Activated CD8-positive, alpha-beta T cell treated with anti-CD3 and anti-CD28 coated beads for 36 hours (primary cell): ENCODE measurements at places on chromosomes 7 and 10. TPM values are rescaled to one million over a fixed set of nuclear protein-coding genes. Genes with fewer than 3 reads are reported as not detected.
A peak's percentile ranks its signal among the peaks of the same experiment; 100 is the strongest.

- no peak for DNase-seq
Observed at GRCh38 chr10:71998840-71999194, 34.6 kb downstream of the CHST3 start.

DNA sequence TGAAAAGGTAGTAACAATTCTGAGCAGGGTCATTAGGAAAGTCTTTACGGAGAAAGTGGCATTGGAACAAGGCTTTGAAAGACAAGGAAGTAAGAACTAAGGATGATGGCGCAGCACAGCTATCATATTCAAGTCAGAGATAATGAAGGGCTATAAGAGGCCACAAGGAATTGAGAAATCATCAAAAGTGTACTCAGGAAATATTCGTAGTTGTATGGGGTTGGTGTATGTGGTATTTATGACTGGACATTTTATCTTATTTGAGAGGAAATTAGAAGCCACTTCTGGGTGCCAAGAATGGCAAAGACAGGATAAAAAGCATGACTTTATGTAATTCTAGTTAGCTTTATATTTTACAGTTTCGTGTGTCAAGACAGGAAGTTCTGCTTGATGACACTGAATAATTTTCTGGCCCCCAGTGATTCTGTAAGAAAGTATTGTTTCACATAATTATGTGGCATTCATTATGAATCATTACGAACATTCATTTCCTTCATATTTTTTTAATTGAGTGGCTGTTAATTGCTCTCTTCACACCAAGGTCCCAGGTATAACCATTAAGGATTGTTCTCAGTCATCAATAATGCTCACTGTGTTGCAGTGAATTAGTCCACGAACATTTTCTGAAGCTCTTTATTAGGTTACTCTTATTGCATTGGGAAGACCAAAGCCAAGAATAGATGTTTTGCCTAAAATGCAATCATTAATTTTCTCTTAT is 244.3 kb downstream of the PHF14 start:
- DNase-seq, result no peak

GRCh38 chr10:34116220-34116641 is 698.9 kb downstream of the PARD3 start:
- DNase-seq, result no peak

GRCh38 chr10:23968301-23968700 is 240.6 kb upstream of the KIAA1217 start:
- DNase-seq, result no peak

GRCh38 chr10:76540331-76540730 is 1097.3 kb downstream of the KCNMA1 start:
- DNase-seq, result no peak

- no peak for DNase-seq
Observed at GRCh38 chr10:85645926-85646711, 720.5 kb downstream of the GRID1 start.

DNA sequence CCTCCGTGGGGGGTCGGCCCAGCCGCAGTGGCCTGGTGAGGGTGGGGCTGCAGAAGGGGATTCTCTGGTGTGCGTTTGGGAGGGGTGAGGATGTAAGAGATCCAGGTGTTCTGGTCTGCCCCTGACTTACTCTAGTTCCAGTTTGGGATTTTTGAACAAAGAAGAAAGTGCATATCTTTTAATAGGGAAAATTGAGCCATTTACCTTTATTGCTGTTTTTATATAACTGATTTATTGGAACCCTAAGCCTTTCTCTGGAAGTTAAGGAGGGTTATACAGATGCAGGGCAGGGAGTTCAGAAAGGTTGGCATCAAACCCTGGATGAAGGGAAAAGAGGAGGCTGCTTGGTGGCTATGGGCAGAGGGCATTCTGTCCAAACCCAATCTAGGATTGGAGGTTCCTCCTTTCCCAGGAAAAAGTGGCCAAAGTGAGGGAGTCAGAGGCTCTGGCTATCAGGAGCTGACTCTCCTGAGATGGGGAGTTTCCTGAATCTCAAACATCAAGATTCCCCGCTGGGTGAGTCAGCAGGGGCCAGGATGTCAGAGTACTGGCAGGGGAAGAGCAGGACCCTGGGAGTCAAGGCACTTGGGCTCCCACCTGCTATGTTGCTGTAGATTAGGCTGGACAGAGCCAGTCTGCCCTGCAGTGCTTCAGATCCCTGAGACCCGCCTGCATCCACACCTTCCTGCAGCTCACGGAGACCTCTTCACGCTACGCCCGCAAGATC is 67.5 kb downstream of the CLIP2 start:
- DNase-seq, result no peak

- no peak for DNase-seq
Observed at GRCh38 chr10:69232736-69233480, 12.8 kb downstream of the HKDC1 start.

- DNase-seq, result peak; percentile 39
Observed at GRCh38 chr10:114548662-114549061, 109.4 kb downstream of the ABLIM1 start.

DNA sequence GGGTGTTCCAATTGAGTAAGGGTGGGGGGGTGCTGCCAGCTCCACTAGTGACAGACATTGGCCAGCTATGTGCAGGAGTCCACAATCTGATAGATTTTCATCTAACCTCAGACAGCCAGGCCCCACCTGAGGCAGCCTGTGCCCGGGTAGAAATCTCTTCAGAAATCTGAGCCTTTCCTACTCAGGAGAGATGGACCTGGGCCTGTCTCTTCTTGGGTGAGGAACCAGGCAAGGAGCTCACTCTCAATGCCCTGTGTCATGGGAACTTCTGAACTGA is 86.9 kb downstream of the UBE2H start:
- no peak for DNase-seq

DNA sequence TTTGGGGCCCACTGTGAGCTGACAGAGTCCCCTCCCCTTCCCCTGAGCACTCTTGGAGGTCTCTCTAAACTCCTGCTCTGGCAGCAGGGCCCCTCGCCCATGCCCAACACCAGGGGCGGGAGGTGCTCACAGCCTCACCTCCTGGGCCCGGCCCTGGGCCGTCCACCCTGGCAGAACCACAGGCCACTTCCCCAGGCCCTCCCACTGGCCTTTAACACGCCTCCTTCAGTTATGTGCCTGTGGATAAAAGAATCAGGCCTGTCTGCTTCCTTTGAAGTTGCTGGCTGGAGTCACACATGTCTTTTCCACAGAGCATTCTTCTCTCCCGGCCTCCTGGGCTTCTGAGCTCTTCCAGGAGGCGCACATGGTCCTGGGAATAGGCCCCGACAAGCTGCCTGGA is 10.2 kb downstream of the MYL10 start:
- DNase-seq, result no peak

- no peak for DNase-seq
Observed at GRCh38 chr7:151715666-151716315, 161.1 kb downstream of the PRKAG2 start.

DNA sequence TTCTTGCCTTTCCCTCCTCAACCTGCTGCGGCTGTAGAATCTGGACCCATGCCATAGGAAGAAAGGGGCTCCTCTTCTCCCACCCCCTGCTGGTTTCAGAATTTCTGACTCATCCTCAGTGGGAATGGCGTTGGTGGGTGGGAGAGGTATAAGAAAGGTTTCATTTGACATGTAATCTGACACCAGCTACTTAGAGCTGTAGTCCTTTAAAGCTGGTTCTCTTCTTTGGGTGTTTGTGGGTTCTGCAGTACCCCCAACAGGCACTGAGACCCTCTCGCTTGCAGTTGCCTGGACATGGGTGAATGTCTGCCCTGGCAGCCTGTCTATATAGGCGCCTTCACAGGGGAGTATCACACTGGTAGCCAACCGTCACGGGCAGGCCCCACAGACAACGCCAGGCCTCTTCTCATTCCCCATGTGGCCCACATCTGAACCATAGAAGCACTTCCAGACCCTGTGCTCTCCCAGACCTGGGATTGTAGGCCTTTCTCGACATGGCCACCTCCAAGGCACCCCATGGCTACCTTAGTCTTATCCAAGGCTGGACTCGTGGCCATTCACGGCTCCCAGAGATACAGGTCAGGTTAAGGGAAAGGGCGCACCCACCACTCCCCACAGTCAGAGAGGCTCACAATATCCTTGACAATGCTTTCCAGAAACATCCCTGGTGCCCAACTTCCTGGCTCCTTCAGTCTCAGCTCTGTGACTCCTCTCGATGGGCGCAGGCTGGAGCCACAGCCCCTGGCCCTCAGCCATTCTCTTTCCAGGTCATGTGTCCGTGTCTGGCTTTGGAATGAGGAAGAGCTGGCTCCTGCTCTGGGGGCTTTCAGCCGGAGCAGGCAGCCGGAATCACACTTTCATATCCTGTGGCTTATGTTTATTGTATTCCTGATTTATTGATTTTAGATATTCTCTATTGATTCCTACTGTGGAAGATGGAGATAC is 17.5 kb downstream of the ZNF862 start:
- DNase-seq, result no peak

DNA sequence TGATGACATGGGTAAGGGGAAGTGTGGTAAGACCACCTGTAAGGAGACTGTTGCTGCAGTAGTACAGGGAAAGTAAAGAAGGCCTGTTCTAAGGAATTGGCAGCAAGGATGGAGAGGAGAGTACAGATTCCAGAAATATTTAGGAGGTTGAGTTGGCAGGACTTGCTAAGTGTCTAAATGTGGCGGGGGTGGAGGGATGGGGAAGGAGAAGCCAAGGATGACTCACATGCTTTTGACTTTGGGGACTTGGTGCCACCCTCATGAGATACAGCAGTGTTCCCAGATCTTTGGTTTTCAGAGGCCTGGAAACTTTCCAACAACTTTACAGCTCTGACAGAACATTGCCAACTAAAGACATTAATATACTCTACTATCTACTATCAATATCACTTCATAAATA is 45.4 kb downstream of the CDK6 start:
- no peak for DNase-seq

GRCh38 chr7:77664715-77665114 is 31.5 kb upstream of the RSBN1L start:
- no peak for DNase-seq

DNA sequence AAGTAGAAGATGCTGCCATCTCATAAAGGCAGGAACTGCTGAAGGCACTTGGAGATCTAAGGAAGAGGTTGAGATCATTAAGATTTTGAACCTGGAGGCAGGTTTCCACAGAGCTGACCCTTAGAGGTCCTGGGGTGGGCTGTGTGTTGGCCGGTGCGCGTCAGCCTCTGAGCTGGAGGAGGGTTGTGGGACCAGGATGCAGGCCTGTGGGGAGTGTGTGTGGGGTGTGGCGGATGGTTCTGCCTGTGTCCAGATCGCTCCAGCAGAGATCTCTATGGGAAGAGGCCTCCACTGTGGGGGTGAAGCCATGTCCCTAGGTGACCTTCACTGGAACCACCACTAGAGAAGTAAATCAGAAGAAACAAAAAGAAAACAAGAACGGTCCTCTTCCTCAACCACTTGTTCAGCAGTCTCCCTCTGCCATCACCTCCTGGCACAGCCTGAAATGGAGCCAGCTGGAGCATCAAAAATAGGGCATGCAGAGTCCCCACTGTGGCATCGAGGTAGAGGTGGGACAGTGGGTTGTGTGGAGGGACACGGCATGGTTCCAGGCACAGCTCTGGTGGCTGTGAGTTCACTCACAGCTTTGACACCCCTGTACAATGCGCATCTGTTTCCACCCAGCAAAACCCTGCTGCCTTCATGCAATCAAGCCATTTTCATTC is 453.8 kb downstream of the TCERG1L start:
- DNase-seq, result no peak

DNA sequence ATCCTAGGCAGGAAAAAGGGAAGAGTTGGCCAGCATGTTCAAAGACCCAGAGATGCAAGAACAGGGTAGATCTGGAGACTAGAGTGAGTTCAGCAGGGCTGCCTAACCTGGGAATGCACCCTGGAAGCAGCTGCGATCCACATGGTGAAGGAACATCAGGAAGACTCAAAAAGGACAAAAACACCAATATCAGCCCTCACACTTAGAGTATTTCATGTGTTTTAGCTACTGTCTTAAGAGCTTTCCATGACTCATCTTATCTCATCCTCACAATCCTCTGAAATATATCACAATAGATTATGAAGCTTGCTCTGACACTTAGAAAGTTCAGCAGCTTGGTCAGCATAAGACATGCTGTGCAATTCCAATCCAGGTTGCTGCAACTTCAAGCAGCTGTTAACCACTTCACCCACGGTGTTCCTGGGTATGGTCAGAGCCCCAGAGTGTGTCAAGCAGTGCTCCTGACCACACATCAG is 380.9 kb downstream of the PARD3 start:
- DNase-seq, result no peak

GRCh38 chr10:3919709-3920308 is 134.8 kb upstream of the KLF6 start:
- DNase-seq, result no peak

DNA sequence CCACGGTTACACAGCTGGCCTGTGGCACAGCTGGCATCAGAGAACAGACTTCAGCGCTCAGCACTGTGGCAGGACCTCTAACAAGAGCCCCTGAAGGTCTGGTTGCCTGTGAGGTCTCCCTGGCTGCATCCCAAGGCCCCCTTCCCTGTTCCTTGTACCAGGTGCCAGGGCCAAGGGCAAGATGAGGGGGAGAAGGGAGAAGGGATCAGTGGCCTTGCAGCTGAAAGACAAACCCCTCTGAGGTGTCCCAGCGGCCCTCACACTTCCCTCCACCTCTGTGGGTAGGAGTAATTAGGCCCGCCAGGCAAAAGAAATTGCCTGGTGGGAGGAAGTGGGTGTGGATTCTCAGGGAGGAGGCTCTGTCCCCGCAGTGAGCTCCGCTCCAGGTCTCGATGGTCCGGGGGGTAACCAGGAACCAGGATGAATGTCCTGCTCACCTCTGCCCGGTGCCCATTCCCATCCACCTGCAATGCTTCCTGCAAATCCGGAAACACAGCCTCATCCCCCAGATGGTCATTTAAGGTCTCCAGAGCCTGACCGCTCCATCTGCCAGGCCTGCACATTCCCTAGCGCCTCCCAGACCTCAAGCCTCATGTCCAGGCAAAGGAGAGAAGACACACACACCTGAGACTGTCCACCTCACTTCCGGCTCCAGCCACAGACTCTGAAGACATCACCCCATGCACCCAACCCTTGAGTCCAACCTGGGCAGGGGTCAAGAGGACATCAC is 22.7 kb downstream of the GRID2IP start:
- DNase-seq, result no peak

VAX1 gene
- total RNA-seq, result not detected

SERPINE1 gene
- total RNA-seq, result 1.3 TPM

NPSR1 gene
- not detected for total RNA-seq

FAM25G gene
- total RNA-seq, result not detected

TAF5 gene
- total RNA-seq, result 13.0 TPM

RAMP3 gene
- not detected for total RNA-seq

UNC5B gene
- total RNA-seq, result 0.07 TPM

BHLHA15 gene
- total RNA-seq, result not detected

TRIM74 gene
- total RNA-seq, result not detected
